ENCODE measurements at places on chromosomes 3 and 15.

DNA sequence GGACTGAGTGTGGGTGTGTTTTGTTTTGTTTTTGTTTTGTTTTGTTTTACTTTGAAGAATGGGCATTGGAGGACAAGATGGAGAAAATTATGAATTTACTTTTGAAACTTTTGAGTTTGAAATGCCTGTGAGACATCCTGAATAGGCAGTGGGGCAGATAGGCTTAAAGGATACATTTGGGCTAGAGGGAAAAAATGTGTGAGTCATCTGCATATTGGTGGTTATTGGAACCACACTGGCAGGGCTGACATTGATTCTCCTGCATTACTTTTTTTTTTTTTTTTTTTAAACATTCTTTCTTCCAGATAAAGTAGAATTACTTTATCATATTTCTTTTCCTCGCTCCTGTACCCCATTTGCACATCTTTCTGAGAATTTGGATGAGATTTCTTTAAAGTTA lies 56.1 kb downstream of the CALML4 start:
- no peak for DNase-seq

DNA sequence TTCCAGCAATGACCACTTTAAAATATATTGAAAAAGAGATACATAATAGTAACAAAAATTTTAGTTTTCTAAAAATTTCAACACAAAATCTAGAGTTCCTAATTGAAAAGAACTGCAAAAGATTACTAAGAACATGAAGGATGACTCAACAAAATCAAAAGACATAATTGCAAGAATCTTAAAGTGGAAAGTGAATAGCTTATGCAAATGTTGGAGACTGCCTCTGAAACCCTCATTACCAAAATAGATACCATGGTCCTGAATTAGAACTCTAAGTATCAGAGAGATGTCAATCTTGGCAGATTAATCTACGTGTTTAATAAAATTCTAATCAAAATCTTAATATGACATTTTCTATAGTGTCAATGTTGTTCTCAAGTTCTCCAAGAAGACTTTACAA lies 60.7 kb upstream of the SGO1 start:
- DNase-seq, result no peak

GRCh38 chr3:806006-806405 lies 286.8 kb upstream of the CNTN6 start:
- no peak for DNase-seq

DNA sequence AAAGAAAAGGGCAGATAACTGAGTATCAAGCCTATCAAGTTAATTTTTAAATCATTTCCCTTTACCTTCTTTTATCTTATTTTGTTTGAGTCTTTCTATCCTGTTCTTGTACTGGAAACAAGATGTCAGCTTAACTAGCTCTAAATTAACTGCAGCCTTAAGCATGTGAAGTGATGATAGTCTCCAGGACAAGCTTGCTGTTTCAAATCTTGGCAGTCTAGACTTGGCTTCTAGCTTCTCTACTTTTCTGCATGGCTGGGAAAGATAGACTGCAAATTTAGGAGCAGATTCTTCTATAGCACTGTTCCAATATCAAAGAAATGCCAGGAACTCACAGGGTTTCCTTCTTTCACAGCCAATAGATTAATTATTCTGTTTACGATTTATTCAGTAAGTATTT lies 1034.4 kb downstream of the TUSC7 start:
- no peak for DNase-seq

DNA sequence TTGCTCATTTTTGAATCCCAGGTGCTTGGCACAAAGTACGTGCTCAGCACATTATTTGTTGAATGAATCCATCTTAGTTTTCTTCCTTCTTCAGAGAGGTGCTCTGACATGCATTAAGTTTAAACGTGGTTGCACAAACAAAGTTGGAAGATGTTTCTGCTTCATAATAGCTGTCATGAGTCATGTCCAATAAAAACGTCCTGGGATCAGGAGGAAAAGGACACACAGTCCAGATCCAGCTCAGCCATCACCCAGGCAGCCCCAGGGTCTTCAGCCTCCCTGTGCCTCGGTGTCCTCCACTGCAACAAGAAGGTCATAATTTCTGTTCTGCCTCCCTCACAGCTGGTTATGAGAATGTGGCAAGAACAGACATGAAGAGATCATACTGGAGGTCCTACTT lies 55.4 kb downstream of the CCNL1 start:
- DNase-seq, result no peak
